ENCODE measurements at places on chromosomes 7 and 10. TPM values are rescaled to one million over a fixed set of nuclear protein-coding genes. Genes with fewer than 3 reads are reported as not detected.

DNA sequence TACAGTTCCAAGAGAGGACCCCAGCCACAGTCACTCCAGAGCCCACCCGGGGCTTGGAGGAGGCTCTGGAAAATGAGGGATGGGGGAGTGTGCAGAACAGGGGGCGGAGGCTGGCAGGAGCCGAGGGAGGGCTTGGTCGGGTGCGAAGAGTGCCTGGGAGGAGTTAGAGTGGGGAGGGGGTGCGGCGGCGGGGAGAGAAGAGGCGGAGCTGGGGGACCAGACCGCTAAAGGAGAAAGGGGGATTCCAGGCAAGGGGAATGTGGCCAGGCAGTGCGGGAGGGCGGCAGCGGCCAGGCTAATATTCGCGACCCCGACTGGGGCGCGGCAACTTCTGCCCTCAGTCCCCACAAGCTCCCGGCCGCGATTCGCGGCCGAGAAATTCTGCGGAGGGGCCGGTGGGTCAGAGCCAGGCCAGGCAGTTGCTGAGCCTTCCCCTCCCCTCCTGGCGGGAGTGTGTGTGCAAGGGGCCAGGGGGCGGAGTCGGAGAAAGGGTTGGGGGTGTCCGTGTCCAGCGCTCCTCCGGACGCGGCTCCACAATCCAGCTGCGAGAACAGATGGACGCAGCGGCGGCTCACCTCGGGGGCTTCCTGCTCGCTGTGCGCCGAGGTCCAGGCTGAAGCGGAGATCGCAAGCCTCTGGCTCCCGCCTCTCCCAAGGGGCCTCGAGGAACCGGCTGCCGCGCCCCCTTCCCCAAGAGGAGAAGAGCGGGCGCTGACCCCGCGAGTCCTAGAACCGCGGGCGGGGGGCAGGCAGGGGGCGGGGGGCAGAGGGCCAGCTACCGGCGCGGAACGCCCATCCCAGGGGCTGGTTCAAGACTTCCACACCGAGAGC lies 612 bp upstream of the SLC18A3 start:
- no peak for DNase-seq

GRCh38 chr7:2175514-2175913 lies 57.2 kb downstream of the MAD1L1 start:
- no peak for DNase-seq

- no peak for DNase-seq
These were observed 35.2 kb upstream of the WDFY4 start for GRCh38 chr10:48649349-48649944.

- no peak for DNase-seq
These were observed 645 bp downstream of the SLC26A4 start for GRCh38 chr7:107661081-107661864.

- DNase-seq, result peak; percentile 78
These were observed 671 bp upstream of the PAXIP1 start for GRCh38 chr7:155003376-155004214.

DNA sequence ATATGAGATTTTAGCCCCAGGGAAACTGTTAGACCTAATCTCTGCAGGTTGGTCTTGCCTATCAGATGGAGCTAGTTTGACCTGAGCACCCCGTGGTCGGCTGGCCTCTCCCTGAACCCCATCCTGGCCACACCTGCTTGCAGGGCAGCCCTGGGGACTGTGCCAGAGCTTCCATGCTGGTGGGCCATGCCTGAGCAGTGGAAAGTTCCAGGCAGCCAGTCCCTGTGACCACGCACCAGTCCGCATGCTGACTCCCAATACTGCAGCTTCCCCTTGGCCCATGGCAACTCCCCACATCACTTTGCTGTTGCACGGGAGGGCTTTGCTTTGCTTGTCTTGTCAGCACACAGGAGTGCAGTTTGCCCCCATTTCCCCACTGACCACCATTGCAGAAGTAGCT lies 427.8 kb upstream of the SEMA3D start:
- DNase-seq, result no peak

DNA sequence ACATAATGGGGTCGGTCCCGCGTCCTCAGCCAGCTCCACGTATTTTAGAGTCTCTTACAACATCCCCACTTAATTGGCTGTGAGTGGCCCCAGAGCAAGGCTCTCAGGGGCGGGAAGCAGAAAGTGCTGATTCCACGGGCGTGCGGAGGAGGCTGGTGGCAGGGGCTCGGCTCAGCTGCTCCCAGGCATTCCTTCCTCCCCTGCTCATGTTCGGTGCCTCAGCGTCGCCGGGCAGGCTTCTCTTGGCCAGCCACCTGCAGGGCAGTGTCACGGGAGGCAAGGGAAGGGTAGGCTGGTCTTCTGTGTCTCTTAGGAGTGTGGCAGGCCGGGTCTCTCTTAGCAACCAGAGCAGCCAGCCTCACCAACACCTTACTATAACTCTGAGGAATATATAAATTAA lies 33.8 kb downstream of the IL15RA start:
- DNase-seq, result no peak

- DNase-seq, result no peak
These were observed 278.8 kb downstream of the CACNA2D1 start for GRCh38 chr7:82164813-82165212.

LIPM gene
- polyA plus RNA-seq, result not detected

ZNF37A gene
- polyA plus RNA-seq, result 20.0 TPM

OR2A12 gene
- 0.07 TPM for polyA plus RNA-seq

MRLN gene
- polyA plus RNA-seq, result not detected

Measured in left renal pelvis (tissue), 4 donors.